ENCODE measurements at places on chromosomes 16 and 17. TPM values are rescaled to one million over a fixed set of nuclear protein-coding genes. Genes with fewer than 3 reads are reported as not detected.

TBCD gene
- 97.0 TPM for total RNA-seq

SETD1A gene
- total RNA-seq = 16.4 TPM

IFT20 gene
- total RNA-seq = 20.6 TPM

ZNF385C gene
- total RNA-seq = 0.10 TPM

TBC1D3 gene
- not detected for total RNA-seq

PIGQ gene
- 26.2 TPM for total RNA-seq

CDH11 gene
- total RNA-seq = not detected

SRCIN1 gene
- 1.6 TPM for total RNA-seq

CFDP1 gene
- total RNA-seq = 37.6 TPM

DLX4 gene
- 0.87 TPM for total RNA-seq

Data from activated CD4-positive, alpha-beta memory T cell treated with anti-CD3 and anti-CD28 coated beads for 36 hours (primary cell).